ENCODE measurements at places on chromosomes 7 and 10.

GRCh38 chr7:2782121-2782520 lies 62.0 kb downstream of the GNA12 start:
- no peak for DNase-seq

DNA sequence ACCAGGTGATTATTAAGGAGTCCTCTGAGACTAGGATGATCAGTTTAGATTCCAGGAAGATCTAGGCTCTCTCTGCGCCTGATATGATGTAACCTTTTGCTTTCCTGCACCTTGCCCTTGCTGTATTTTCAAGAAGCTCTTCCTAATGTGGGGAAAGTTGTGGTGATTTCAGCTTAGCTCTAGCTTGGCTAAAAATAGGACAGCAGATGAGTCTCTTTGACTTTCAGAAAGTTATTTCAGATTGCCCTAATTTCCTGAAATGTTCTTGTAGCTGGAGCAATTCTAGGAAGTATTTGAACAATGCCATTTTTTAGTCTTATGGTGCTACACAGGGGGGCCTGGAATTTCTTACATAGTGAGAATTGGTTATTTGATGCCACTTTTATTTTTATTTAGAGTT lies 3.8 kb downstream of the LCOR start:
- DNase-seq = no peak

DNA sequence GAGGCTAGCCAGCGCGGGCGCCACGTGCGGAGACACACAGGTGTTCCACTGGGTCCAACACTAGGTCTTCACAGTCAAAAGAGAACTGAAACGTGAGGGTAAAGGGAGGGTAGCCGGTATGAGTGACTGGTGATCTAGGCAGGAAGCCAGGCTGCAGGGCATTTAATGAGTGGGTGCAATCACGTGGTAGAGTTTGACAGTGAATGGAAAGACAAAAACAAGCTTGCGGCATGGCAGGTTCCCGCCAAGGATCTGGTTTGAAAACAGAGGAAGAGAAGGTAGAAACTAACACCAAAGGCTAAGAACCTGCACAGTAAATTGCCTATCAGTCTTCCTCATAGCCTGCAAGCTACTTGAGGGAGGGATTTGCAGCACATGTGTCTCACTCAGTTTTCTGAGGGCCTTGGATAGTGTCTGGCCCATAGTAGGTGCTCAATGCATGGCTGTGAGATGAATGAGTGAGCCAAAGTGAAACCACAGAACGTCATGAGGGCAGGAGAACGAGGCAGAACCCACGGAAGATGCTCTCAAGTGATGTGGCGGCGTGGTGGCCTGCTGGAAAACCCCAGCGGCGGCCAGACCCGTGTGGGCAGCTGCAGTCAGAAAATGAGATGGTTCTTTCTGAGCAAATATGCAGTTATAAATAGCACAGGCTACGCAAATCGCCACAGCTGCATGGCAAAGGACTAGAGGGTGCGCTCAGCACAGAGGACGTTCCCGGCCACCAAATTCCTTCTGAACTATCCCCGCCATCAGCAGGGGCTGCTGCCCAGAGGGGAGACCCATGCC lies 183.6 kb upstream of the NFE2L3 start:
- no peak for DNase-seq

GRCh38 chr10:27388761-27389399 lies 115.2 kb upstream of the RAB18 start:
- DNase-seq = no peak

GRCh38 chr10:114992189-114992775 lies 54.3 kb downstream of the TRUB1 start:
- DNase-seq = no peak

GRCh38 chr7:155818154-155818819 lies 6.0 kb upstream of the SHH start:
- DNase-seq = no peak

DNA sequence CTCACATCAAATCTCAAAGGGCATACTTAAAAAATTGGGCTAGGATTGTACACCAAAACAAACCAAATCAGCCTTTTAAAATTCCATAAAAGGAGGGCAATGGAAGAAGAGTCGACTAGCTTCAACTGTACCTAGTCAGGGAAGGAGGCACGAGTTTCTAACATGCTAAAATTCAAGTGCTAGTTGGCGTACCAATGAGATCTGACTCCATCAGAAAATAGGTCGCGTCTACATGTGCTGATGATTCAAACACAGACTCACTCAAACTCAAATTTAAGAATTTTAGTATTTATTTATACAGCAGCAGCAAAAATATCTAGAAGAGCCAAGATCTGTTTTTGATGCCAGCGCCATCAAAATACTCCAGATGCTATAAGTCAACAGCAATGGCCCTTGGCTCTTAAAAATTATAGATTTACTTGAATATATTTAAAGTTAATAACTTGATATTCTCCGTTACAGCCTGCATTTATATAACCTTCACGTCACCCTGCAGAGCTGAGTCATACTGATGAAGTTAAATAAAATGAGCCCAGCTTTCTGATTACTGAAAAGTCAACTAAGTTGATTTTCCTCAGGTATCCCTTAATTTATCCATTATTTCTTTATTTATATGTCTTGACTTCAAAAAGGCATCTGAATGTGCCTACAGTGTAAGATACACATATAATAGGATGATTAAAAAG lies 302.1 kb upstream of the IMMP2L start:
- no peak for DNase-seq

- DNase-seq = no peak
Observed at GRCh38 chr7:141891336-141891735, 24.9 kb upstream of the OR9A4 start.

GRCh38 chr7:30162622-30163124 lies 27.9 kb downstream of the MTURN start:
- DNase-seq = no peak

DNA sequence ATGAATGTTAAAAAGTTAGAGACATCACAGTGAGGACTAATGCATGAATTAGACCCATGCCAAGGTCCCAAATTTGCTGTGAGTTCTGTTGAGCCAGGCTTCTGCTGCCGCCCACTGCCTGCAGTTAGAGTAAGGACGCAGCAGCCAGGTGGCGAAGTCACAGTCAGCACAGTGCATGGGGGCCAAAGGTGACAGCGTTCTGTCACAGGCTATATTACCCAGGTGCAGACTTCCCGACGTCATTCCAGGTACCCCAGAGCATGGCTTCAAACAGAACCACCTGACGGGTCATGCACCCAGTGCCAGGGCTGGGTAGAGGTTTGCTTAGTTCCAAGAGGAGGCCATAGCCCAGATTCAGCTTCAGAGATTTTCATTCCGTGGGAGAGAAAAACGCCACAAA lies 33.9 kb upstream of the HMX3 start:
- DNase-seq = no peak

GRCh38 chr7:98456866-98457265 lies 56.0 kb upstream of the BAIAP2L1 start:
- DNase-seq = no peak

DNA sequence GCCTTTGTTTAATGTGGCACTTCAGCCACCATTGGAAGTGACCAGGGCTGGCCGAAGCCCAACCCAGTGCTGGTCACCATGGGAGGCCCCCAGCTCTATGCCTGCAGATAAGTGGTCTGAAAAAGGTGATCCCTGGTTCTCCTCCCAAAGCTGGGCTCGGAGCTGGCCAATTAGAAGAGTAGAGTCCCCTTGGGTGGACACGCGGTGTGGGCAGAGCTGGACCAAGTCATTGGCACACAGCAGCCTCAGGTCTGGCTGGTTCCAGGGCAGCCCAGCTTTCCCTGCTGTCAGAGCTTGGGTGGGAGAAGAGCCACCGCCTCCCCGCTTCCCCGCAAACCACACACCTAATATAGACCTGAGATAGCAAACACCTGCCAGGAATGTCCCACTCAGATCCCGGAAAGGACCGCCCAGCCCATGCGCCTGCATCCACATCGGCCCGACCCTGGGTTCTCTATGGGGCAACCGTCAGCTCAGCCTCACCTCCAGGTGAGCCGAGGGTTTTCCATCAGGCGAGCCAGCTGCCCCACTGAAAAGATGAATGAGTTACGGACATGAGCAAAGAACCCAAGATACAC lies 84.3 kb downstream of the TCERG1L start:
- no peak for DNase-seq

GRCh38 chr10:102800611-102801335 lies 36.4 kb downstream of the CYP17A1 start:
- DNase-seq = no peak

GRCh38 chr7:45036317-45036716 lies 36.3 kb downstream of the CCM2 start:
- no peak for DNase-seq

- DNase-seq = no peak
Observed at GRCh38 chr7:26460351-26461085, 168.9 kb downstream of the SNX10 start.

DNA sequence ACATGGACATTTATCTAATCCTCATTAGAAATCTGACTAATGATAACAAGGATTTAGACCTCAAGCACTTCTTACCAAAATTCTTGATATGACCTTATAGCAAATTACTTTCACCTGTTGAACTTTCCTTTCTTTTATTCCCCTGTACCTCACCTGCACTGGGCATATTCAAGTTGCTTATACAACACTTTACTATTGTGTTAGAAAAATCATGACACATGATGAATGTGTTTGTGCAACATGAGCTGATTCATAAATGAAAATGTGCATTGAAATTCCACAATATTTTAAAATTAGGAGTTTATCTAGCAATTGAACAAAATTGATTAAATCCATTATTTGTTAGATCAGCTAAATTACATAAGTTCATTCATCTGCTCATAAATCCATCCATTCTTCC lies 160.6 kb downstream of the CFTR start:
- no peak for DNase-seq

DNA sequence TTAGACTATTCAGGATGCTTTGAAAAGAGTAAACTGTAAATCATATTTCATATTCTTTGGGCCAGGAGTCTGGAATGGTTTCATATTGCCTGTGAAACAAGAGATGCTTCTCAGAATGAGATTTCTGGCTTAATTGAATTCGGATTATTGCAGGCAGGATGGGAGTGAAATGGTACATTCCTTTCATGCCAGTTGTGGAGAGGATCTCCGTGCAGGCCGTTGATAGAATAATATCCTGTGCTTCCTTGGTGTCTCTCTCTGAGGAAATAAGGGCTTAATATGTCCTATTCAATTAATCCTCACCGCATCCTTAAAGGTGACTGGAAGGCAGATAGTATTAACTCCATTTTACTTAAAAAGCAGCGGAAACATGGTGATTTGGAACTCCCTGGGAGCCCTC lies 56.6 kb downstream of the CUX1 start:
- no peak for DNase-seq

DNA sequence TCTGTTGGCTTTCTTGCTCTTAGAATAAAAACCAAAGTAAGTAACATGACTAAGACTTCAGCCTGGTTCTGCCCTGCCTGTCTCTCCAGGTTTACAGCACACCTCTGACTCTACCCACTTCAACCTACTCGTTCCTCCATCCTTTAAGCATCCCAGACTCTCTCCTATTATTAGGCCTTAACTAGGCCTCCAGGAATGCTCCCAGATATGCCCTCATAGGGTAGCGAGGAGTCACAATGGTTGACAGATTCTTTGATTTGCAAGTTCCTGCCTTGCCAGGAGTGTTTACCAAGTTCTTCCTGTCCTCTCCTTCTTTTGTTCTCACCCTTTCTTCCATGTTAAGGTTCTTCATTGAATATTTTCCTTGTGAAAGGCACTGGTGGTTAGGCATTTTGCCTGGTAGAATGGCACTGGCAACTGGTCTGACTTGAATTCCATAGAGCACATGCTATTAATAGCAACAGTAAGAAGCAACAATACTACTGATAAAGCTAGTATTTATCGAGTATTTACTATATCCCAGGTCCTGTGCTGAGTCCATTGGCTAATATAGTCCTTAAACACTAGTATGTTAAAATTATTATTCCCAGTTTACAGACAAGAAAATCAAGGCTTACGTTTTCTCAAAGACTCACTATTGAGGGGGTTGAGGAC lies 327.9 kb upstream of the PRKCQ start:
- no peak for DNase-seq

DNA sequence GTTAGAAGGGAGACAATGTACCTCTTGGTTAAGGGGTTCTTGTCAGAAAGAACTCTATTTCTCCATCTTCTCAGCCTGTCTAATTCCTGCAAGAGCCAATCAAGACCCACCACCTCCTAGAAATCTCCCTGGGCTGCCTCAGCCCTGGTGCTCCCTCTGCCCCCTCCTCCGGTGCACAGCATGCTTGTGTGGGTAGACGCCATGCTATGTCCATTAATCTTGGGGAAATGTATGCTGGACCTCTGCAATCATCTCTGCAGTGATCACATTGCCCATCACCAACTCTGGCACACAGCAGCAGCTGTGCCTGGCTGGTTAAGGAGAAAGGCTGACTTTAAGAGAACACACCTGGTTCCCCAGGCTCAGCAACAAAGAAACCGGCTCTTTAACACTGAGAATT lies 37.3 kb downstream of the SH3PXD2A start:
- DNase-seq = no peak

GRCh38 chr10:52420656-52421055 lies 106.6 kb downstream of the DKK1 start:
- DNase-seq = no peak

GRCh38 chr7:69687739-69688433 lies 89.6 kb downstream of the AUTS2 start:
- no peak for DNase-seq

- no peak for DNase-seq
Observed at GRCh38 chr7:7820939-7821338, 102.5 kb upstream of the RPA3 start.

DNA sequence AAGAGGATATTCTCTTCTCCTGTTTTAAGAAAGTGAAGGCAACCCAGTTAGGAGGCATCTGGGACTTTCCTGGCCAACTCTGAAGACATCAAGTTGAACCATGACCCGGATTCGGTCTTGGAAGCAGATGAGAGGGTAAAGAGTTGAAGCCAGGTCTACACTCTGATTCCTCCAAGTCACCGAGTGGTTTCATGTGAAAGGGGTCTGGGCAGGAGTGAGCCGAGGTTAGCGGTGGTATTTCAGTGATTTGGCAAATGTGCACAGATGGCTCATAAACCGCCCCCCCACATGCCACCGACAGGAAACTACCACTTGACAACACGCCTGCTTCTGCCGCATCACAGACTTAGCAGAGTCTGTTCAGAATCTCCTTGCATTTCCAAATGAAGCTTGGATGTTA lies 11.4 kb upstream of the REPIN1 start:
- DNase-seq = no peak

GRCh38 chr7:82722946-82723345 lies 279.4 kb upstream of the CACNA2D1 start:
- DNase-seq = no peak

GRCh38 chr7:117386110-117386706 lies 41.1 kb downstream of the ASZ1 start:
- no peak for DNase-seq

DNA sequence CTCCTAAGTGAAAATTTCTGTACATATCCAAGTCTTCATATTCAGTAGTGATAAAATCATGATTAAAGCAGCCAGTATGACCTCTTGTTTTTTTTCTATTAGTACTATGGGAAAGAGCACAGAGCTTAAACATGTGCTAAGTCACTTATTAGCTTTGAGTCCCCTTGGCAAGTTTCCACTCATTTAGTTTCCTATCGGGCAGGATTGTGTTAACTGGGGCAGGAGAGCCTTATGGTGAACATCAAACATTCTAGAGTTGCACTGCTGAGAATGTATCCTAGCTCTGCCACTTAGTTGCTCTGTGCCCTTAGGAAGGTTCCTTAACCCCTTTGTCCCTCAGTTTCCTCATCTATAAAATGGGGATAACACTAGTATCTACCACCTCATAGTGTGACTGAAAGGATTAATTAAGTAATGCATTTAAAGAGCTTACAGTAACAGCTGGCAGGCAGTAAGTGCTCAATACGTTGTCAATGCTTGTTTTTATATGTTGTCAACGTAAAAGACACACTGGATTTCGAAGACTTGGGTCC lies 117.6 kb downstream of the DOCK4 start:
- no peak for DNase-seq

Data from astrocyte of the cerebellum (primary cell).